ENCODE measurements at places on chromosomes 7 and 10.

DNA sequence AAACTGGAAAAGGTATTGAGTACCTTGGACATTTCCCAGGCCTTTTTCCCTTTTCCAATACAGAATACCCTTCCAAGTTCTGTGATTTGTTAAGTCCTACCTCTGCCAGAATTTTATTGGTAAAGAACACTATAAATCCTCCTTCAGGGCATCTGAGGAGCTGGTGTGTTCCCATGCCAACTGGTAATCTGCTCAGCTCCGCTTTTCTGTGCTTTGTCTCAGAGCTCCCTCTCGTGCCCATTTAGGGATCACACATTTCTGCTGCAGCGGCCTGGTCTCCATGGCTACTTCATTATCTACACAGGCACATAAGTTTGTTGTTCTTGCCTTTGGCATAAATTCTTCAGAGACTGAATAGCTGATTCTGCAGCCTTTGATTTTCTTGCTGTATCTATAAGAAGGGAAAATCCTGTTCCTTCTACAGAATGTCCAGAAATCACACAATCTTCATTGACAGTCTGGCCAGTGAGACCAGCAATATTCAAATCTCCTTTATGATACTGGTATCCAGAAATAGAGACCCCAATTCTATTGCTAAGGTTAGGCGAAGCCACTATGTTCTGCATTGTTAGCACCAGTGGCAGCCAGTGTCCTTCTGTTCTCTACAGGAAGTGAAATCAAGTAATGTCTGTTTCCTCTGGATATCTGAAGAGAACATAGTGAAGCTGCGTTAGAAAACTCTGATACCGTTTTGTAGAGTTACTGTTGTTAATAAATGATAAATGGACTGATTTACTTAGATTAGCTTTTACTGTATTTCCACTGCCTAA, 51.9 kb downstream of the DENND11 start:
- peak; percentile 79 for DNase-seq

DNA sequence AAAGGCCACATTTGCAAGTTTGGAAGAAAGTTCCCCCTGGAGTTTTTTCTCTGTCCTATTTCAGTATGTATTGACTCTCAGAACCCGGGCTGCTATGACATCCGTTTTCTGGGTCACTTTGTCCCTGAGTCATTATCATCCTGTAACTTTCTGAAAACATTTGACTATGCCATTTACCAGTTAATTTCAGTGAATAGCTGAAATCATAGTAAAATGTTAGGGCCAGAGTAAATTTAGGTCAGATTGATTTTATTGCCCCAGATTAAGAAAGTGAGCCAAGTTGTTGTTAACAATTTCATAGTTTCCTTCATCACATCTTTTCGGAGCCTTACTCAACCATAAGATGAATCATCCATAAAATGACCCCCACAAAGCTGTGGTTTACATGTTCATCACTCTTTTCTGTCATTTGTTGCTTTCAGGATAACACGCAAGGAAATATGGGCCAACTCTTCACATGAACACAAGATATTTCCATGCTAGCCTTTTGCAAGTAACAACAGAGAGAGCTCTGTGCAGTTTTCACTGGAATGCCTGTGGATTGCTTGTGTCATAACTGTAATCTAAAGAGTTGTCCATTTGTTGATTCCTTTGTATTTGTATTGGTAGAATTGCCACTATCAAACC, 3.9 kb upstream of the MACC1 start:
- no peak for DNase-seq

- no peak for DNase-seq
Measured at GRCh38 chr10:113059371-113059780, 109.3 kb downstream of the TCF7L2 start.

DNA sequence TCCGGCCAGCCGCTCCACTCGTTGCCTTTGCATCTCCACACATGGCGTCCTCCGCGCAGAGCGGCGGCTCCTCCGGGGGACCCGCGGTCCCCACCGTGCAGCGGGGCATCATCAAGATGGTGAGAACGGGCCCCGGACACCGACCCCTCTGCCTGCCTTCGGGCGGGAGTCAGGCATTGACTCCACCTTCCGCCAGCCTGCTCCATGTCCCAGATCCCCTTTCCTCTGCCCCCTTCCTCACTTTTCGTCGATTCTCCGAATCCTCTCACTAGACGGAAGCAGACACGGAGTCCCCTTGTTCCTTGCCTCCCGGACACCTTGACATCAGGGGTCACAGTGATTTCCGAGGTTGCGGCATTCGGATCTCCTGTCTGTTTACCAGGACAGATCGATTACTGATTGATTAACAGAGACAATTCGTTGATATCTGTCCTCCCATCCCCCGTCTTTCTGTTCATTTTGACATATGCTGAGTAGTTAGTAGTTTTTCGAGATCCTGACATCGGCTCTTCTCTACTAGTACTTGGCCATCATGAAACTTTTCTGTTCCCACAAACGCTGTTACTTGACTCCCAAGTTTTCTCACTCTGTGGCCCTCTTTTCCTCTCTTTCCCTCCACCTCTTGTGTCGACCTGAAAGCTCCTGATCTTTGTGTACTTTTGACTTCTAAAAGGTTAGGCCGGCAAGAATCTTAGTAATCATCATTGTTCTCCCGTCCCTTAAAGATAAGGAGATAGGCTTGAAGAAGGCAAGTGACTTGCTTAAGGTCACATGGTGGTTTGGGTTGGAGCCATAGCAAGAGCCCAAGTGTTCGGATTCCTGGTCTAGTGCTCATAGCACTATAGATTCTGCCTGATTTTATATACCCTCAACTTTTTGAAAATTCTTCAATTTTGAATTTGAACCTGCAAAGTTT, 597 bp downstream of the SND1 start:
- no peak for DNase-seq

GRCh38 chr7:1854866-1855724, 185.0 kb downstream of the ELFN1 start:
- no peak for DNase-seq

DNA sequence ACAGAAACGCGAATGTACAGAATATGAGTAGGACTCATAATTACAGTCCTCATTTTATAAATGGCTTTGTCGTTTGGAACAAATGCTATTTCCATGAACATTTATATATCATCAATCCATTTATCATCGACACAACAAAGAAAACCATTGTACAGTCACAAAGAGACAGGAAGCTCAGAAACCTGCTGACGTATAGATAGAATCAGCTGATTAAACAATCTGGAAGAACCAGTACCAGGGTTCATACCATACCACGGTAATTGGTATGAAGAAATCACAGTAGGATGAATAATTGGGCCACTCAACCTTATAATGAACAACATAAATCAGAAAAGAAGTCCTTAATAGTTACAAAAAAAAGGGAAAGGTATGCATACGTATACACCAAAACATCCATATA, 295.0 kb downstream of the PARD3 start:
- DNase-seq, result no peak

- DNase-seq, result peak; percentile 61
Measured at GRCh38 chr7:24038993-24039392, 245.0 kb upstream of the NPY start.

GRCh38 chr7:27435461-27435860, 192.9 kb downstream of the EVX1 start:
- DNase-seq, result no peak

GRCh38 chr7:387132-388022, 97.4 kb downstream of the FOXL3 start:
- no peak for DNase-seq

DNA sequence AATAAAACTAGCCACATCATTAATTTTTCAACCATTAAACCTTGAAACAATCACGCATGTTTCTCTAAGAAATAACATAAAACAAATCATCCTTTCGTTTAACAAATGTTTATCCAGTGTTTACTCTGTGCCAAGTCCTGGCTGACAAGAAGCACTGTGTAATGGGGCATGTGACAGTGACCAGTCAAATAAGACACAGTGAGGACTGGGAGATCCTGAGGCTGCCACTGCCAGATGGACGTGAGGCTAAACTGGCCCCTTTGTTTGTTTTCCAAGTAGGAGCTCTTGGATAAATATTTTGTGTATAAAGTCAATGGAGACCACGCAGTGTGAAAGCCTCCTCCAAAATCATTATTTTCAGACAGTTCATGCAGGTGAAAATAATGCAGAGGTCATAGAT, 626.2 kb downstream of the SUGCT start:
- DNase-seq, result no peak

DNA sequence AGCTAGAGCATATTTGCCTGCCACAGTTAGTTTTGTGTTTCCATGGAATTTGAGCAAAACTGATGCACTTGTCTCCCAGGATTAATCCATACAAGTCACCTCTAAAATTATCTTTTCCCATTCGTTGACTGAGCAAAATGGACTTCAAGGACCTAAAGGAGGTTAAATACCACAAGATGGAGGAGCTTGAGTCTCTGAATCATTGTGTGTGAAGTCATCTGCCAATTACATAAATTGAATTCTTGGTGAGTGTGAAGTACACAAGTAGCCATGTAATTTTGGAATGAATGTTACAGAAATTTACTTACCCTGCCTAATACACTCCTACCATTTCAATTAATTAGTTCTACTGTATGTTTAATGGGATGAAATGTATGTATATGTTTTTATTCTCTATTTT, 501.7 kb upstream of the POT1 start:
- no peak for DNase-seq

GRCh38 chr10:128657548-128657947, 531.3 kb upstream of the MKI67 start:
- no peak for DNase-seq

DNA sequence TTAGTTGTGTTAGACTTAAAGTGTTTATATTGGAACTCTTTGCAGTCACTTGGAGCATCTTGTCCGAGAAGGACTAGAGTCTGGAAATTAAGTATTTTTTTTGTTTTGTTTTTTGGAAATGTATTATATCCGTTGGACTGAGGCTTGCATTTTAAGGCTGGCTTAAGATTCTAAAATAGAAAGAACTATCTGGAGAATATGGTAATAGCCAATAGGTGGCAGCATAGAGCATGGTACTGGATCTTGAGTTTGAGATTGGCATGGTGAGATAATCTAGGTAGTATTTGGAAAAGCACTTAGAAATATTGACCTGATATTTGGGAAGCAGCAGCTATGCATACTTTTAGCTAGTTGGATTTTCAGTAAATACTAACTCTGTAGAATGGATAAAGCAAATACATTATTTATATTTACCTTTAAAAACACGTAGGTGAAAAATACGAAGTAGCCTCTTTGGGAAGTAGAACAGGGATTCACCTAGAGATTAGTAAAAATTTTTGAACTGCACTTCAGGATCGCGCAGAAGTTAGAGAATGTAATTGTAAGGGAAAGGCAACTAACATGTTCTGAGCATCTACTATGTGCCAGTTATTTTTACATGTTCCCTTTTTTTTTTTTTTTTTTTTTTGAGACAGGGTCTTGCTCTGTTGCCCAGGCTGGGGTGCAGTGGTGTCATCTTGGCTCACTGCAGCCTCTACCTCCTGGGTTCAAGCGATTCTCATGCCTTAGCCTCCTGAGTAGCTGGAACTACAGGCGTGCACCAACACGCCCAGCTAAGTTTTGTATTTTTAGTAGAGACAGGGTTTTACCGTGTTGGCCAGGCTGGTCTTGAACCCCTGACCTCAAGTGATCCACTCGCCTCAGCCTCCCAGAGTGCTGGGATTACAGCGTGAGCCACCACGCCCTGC, 78.6 kb downstream of the LCOR start:
- DNase-seq, result no peak

DNA sequence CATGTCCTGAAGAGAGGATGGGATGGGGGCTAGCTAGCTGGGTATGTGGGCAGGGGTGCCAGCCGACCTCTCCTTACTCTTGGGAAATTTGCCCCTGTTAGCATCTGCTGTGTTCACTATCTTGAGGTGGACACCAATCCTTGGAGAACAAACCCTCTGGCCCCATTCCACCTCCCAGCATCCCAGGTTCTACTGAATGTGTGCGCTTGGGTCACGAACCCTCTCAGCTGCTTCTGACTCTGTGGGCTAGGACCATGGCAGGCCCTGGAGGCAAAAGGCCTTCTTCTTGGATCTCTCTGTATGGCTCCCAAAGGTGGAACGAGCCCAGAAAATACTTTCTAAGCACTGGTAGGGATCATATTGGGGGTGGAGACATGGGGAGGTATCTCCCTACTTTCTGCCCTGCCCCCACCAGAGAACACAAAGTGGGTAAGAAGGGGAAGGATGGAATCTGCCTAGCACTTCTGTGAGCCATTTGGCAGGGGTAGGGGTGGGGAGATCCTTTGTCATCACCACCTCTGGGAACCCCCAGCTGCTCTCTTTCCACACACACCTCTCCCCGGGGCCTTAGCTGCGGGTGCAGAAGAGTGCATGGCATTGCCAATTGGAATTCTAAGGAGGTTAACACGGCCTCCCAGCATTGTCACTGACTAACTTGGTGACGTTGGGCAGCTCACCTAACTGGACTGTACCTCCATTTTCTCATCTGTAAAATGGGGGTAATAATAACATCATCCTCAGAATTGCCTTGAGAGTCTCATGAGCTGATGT, 7.7 kb downstream of the UNC5B start:
- DNase-seq, result no peak

DNA sequence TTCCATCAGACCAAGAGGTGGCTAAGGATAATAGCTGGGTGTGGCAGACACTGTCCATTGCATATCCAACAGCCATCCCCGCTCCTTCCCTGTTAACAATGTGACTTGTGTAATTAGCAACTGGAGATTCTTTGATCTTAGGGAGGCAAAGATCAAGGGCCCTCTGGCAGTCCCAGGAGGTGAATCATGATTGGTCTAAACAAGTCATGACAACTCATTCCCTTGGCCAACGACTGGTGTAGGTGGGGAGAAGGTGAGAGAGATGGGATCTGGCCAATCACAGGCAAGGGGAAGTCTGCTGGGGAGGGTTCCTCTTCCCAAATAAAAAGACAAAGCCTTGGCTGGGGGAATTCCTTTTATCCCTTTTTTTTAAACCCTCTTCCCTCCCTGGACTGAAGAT, 46.2 kb upstream of the COMTD1 start:
- no peak for DNase-seq

- no peak for DNase-seq
Measured at GRCh38 chr10:129542589-129542988, 75.5 kb downstream of the MGMT start.

GRCh38 chr10:49679480-49679893, at the start of gene C10orf53:
C10orf53 (plus strand) TSS chr10:49679651; CDS start chr10:49679698, 47 bp downstream.
- no peak for DNase-seq

DNA sequence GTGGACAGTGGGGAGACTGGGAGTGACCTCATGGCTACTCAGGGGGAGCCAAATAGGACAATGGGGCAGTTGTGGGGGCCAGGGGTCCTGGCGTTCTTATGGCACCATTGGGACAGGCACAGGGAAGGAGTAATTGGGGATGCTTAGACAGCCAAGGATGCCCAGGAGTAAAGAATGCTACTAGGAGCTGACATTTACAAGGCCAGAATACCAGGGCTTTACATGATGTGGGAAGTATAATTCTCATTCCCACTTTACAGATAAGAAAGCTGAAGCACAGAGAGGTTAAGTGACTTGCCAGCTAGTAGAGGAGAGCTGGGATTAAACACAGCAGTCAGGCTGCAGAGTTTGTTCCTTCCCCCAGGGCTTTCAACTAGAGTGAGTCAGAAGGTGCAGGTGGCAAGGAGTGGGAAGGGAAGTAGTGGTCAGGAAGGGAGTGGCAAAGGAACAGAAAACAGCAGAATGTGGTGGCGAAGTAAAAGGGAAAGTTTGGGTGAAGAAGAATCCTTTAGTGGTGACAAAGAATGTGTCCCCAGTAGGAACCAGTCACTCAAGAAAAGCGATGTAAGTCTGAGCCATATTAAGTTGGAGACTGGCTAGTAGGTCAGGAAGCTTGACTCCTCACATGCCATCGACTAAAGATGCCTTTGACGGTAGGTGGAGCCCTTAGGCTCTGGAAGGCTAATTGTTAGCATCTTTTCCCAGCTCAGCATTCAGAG, 32.8 kb downstream of the CPVL start:
- no peak for DNase-seq
